Stimulated activated CD8-positive, alpha-beta memory T cell treated with anti-CD3 and anti-CD28 coated beads, Interleukin-4, amount 100 ng/mL, for 1 hour (primary cell): ENCODE measurements at places on chromosomes 3 and 15.

DNA sequence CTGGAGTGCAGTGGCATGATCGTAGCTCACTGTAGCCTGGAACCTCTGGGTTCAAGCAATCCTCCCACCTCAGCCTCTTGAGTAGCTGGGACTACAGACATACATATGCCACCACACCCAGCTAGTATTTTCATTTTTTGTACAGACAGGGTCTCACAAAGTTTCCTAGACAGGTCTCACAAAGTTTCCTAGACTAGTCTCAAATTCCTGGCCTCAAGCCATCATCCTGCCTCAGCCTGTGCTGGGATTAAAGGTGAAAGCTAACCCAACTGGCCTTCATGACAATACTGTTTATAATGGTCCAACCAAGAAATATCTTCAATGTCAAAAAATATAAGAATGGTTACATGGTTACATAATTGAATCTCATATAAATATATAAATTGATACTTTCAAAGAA, 24.0 kb downstream of the GPR176 start:
- no peak for DNase-seq

DNA sequence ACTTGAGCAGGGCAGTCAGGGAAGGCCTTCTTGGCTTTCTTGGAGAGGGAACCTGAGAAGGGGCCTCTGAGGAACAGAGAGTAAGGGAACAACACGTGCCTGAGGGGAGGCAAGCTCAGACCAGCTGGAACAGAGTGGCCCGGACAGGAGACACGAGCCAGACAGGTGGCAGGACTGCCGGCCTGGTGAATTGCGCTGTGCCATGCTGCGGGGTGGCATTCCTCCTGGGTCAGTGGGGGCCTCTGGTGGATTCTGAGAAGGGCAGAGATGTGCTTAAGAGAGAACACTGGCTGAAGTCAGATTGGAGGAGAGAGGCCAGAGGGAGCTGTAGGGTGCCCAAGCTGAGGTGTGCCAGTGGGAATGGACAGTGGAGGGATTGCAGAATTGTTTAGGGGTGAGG, 4.9 kb downstream of the CHAC1 start:
- no peak for DNase-seq

- DNase-seq, result no peak
Observed at GRCh38 chr3:157752554-157752953, 249.3 kb upstream of the VEPH1 start.

DNA sequence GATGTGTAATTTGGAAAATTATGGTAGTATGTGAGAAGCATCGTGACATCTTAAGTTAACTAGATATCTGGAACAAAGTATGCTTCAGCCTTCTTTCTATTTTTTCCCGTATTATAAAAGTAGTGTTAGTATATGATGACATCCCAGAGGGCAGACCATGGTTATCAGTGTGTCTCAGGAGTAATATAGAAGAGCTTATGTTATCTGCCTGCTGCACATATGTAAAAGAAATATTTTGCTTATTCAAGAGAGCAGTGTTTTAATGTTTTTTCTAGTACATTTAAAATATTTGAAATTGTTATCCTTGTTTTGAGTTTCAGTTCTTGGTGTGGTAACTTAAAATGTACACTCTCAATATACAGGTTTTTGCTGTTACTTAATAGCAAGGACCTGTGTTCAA, 24.1 kb downstream of the PLCL2 start:
- no peak for DNase-seq

DNA sequence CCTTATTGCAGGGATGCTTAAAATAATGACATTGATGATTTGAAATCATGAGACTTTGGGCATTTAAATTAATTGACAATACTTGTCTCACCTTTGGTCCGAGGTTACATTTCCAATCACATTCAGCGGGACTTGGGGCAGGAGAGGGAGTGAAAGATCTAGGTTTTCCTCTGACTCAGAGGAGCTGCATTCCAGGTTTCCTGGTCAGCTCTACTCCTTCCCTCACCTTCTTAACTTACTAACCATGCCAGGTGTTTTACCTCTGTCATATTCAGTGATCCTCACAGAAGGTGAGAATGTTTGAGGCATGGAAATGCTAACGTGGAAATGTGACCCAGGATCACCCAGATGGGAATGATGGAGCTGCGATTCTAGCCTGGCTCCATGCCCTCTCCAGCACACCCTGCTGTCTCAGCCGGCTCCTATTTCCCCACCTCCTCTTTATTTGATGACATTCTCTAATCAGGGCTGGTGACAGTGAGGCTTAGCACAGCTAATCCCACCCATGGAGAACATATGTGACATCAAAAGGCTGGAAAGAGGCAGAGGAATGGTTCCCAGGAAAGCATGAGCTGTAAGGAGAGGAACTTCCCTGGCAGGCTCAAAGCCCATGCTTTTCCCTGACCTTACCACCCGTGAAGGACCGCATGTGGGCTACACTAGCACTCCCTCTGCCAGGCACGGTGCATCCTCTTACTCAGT, 38.7 kb downstream of the THSD4 start:
- no peak for DNase-seq

DNA sequence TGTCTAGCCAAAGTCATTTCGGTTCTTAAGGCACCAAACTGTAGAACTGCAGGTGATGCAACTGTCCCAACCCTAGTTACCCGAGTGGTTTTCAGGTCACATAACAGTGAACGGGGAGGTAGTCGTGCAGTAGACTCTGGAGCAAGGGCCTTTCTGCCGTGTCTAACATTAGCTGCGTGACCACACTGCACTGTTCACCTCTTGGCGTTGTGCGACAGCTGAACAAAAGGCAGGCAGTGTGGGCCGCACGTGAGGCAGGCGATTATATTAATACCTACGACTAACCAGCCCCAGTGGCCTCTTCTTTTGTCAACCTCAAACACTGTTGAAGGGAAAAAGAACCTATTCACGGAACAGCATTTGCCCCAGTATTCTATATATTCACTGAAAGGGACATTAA, 2.8 kb downstream of the LRRN1 start:
- DNase-seq, result no peak

- DNase-seq, result no peak
Observed at GRCh38 chr3:58383476-58383875, 50.2 kb downstream of the PDHB start.

DNA sequence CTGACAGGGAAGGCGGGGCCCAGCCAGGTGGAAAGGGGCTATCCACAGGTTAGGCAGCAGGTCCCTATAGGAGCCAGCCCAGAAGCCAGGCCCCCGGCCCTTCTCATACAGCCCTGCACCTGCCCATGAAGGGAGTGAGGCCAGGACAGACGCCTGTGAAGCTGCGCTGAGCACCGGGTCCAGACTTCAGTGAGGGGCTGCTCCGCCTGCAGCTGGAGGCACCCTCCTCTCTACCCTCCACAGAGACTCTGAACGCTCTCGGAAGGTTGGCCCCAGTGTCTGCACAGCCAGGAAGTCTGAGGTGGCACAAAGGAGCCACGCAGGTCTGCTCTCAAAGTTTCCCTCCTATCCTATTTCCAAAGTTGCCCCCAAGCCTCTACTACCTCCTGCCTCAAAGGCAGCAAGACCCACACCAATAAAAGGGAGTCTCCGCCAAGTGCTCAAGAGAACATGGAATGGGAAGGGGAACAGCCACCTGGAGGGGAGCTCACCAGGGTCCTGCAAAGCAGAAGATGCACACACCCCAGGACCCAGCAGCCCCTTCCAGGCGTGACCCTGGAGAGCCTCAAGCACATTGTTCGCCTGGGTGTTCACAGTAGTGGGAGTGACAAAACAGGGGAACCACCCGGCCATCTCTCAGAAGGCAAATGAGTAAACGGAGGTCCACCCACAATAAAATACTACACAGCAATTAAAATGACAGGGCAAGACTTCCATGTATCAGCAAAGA, 19.5 kb downstream of the XXYLT1 start:
- no peak for DNase-seq
